Common myeloid progenitor, CD34-positive (primary cell): ENCODE measurements at places on chromosomes 3 and 15.
A peak's percentile ranks its signal among the peaks of the same experiment; 100 is the strongest.

DNA sequence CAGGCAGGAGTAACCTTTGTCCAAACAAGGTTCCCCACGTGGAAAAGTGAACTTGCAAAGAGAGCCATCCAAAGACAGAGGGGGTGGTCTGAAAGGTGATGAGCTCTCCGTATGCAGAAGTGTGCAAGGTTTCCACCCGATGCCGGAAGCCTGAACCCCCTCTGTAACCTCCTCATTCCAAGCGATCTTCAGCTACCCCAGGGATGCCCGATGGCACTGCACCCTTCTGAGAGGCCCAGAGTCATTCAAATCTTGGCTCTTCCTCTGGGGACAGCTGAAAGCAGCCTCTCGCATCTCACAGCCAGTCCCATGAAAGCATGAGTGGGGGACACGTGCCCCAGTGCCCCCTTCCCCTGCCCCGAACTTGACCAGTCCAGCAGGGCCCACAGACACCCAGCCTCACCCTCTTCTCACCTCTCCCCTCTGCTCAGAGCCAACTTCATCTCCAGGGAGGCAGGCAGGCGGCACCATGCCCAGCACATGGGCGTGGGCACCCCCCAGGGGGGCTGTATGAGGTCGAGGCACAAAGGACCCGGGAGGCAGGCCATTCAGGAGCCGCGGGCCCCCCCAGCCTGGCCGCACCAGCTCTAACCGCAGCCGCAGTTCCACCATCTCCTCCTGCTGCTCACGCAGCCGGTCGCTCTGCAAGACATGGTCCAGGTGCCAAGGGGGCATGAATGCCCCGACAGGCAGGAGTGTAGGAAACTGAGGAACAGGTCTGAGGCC is 8.7 kb downstream of the KIF7 start:
- H3K4me3 ChIP-seq, result no peak overlapping the region
- no peak for DNase-seq
- no peak overlapping the region for H3K27ac ChIP-seq
- H3K4me1 ChIP-seq, result no peaks in the 10 kb centered on the region

DNA sequence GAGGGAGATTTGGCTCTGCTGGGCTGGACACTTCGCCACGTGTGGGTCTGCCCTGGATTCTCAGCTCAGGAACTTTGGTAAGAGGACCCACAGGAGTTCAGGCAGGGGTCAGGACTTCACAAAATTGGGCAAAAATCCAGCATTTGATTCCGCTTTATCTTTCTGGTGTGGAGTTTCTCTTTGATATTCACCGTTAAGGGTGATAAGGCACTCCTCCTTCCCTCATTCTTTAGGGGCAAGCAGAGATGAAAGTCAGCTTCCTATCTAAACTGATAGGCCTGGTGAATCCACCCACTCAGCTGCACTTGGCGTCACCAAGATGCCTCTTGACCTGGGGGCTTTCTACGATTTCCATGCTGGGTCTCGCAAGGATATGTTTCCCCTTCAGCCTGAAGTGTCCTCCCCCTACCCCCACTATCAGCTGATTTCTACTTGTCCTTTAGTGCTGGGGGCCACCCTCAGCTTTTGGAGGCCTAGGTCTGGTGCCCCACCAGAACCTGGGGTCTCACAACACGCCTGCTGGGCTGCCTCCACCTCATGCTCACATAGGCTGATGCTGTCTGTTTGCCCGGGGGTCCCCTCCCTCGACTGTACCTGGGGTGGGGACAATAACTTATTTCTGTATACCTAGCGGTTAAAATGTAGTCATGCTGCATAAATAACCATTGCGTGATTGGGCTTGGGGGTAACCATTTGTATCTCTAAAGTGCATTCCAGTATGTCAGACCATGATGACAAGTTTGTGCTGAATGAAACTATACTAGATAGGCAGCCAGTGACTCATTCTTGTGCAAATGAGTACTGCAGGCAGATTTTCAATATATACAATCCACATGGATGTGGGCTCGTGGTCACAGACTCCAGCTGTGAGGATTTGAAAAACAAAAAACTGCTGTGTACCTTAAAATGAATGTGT is 248.3 kb downstream of the ADAMTS17 start:
- DNase-seq, result no peak
- H3K4me1 ChIP-seq, result no peaks in the 10 kb centered on the region
- no peaks in the 10 kb centered on the region for H3K27me3 ChIP-seq
- no peak overlapping the region for H3K4me3 ChIP-seq
- H3K27ac ChIP-seq, result no peak overlapping the region

GRCh38 chr15:80461356-80462095 is 57.3 kb downstream of the ARNT2 start:
- no peaks in the 10 kb centered on the region for H3K27me3 ChIP-seq
- H3K4me3 ChIP-seq, result no peak overlapping the region
- no peaks in the 10 kb centered on the region for H3K4me1 ChIP-seq
- no peaks in the 10 kb centered on the region for H3K36me3 ChIP-seq

DNA sequence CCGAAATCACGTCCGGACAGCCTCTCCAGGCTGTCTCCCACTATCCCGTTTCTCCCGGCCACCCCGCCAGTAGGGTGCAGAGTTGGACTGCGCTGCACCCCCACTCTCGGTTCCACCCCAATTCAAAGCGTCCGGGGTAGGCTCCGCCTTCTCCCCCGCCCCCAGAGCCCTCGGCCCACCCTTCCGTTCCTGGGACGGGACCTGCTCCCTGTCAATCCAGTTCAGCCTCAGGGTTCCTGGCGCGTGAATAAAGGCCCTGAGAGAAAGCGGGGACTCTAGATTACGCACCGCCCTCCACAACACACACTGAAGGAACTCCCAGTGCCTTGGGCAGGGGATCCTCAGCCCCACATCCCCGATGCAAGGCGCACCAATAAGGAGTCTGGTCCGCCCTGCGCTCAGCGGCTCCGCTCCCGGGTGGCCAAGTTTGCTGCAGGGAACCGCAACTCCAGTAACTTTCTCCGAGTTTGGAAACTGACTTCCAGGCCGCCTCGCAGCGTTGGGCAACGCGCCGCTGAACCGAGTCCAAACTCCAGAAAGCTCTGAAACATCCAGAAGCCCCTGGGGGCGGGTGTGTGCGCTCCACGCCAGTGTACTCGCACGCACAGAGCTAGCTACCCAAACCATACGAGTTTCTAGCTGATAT is 1.9 kb downstream of the ADAMTS9 start:
- peaks cover 93% of the 10 kb centered on the region for H3K27me3 ChIP-seq
- peaks cover 35% of the 10 kb centered on the region for H3K4me1 ChIP-seq
- H3K36me3 ChIP-seq, result no peaks in the 10 kb centered on the region
- H3K27ac ChIP-seq, result no peak overlapping the region

GRCh38 chr3:105729667-105730066 is 139.1 kb downstream of the CBLB start:
- no peak overlapping the region for H3K27ac ChIP-seq
- H3K4me3 ChIP-seq, result no peak overlapping the region

DNA sequence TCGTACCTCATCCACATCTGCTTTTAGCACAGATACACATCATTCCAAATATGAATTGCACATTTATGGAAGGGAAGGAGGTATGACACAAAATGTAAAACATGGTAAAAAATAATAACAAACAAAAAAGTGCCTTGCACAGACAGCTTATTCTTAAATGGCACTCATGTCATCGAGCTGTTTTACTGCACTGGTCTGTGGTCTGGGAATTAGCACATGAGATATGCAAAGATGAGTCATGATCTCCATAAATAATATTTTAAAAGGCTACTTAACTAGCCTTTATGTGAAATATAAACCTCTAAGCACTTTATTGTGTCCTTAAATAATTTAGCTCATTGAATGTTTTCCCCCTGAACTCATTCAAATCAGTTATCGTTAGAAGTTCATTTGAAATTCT is 142.2 kb upstream of the ZNF385D start:
- H3K4me3 ChIP-seq, result no peak overlapping the region
- no peaks in the 10 kb centered on the region for H3K4me1 ChIP-seq
- DNase-seq, result peak; percentile 59

- H3K27ac ChIP-seq, result no peak overlapping the region
- no peak for DNase-seq
- no peaks in the 10 kb centered on the region for H3K4me1 ChIP-seq
- H3K4me3 ChIP-seq, result no peak overlapping the region
- H3K36me3 ChIP-seq, result no peaks in the 10 kb centered on the region
- no peaks in the 10 kb centered on the region for H3K27me3 ChIP-seq
Measured at GRCh38 chr3:161800985-161801559, 304.5 kb downstream of the OTOL1 start.

- no peak for DNase-seq
- no peaks in the 10 kb centered on the region for H3K36me3 ChIP-seq
- no peak overlapping the region for H3K4me3 ChIP-seq
- H3K4me1 ChIP-seq, result peaks cover 16% of the 10 kb centered on the region
Measured at GRCh38 chr15:57334257-57334656, 42.0 kb upstream of the CGNL1 start.

DNA sequence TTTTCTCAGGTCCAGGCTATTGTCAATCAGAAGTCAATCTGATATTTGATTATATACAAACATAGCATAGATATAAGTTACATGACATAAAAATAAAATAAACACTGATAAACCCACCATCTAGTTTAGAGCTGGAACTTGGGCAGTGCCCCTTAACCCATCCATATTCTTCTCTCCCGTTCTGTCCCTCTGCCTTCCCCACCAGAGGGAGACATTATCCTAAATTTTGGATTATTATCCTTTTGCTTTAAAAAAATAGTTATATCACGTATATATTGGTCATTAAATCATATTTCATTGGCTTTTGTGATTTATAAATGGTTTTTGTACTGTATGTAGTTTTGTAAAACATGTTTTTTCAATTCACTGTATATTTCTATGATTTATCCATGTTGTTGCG is 107.9 kb downstream of the GMPS start:
- no peaks in the 10 kb centered on the region for H3K27me3 ChIP-seq
- no peaks in the 10 kb centered on the region for H3K36me3 ChIP-seq
- no peak for DNase-seq
- H3K27ac ChIP-seq, result no peak overlapping the region
- H3K4me1 ChIP-seq, result no peaks in the 10 kb centered on the region

DNA sequence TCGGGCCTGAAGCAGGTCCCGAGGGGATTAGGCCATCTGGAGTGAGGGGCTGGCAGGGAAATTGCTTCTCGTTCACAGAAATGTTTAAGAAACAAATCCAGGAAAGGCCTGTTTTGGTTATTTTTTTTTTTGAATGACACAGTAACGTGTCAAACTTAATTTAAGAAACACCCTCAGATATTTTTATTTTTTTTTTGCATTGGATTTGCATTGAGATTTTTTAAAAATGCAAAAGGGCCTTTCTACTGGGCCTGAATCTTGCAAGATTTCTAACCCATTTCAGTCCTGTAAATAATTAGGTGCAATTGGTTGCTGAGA is 25.0 kb upstream of the KLF13 start:
- DNase-seq, result no peak
- H3K4me1 ChIP-seq, result peaks cover 4% of the 10 kb centered on the region
- no peak overlapping the region for H3K4me3 ChIP-seq
- H3K27ac ChIP-seq, result no peak overlapping the region

DNA sequence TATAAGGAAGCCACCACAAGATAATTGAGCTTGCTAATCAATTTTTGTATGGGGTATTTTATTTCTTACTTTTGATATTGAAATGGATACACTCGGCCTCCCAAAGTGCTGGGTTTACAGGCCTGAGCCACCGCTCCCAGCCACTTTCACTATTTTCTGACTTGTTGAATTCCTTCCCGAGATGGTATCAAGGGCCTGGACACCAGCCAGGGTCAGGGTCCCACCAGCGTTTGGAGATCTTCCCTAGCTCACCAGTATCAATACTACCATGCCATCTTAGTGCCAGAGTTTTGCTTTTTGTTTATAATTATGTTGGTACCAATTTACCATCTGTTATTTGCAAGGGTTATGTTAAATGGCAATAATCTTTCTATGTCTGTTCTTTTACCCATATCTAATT is 5.5 kb upstream of the SELENOT start:
- no peaks in the 10 kb centered on the region for H3K27me3 ChIP-seq
- no peak for DNase-seq
- H3K4me3 ChIP-seq, result no peak overlapping the region
